ENCODE measurements at places on chromosomes 13 and 19.

- DNase-seq, result no peak
These were observed 10.4 kb downstream of the CPB2 start for GRCh38 chr13:46094478-46094877.

- DNase-seq, result peak; percentile 56
These were observed 518 bp downstream of the NUDT19 start for GRCh38 chr19:32691952-32692726.

GRCh38 chr13:77465603-77466195 lies 69.8 kb upstream of the SCEL start:
- no peak for DNase-seq

- no peak for DNase-seq
These were observed 8.4 kb downstream of the EPHX3 start for GRCh38 chr19:15223649-15224361.

DNA sequence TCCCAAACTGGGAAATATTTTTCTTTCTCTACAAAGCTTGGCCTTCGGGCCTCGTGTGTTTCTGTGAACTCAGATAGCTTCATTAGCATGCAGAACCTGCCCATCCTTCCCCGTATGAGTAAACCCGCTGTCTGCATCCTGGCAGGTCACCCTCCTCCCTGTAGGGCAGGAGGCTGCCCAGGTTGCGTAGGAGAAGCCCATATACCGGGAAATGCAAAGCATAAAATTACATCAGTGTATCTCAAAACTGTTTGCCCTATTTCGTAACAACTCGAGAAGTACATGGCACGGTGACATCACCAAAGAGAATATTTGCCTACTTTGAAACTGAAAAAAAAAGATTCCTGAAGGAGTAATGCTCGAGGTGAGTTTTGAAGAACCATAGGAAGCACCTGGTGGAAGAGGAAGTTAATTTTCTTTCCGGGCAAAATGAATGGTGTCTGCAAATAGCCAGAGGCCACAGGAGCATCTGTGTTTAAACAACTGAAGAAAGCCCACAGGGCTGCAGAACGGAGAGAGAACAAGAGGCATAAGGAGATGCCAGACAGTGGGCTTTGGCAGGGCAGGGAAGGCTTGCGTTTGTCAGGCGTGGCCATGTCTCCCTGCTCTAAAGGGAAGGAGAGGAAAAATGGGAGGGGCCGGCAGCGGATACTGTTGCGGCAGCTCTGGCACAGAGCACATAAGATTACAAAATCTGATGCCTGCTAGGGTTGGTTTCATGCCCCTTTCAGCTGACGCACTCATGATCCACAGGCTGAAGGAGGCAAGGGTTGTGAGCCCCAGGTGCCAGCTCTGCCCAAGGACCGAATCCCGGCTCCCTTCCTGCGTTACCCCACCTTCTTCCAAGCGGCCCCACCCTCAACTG lies 81.4 kb downstream of the IRS2 start:
- DNase-seq, result no peak

DNA sequence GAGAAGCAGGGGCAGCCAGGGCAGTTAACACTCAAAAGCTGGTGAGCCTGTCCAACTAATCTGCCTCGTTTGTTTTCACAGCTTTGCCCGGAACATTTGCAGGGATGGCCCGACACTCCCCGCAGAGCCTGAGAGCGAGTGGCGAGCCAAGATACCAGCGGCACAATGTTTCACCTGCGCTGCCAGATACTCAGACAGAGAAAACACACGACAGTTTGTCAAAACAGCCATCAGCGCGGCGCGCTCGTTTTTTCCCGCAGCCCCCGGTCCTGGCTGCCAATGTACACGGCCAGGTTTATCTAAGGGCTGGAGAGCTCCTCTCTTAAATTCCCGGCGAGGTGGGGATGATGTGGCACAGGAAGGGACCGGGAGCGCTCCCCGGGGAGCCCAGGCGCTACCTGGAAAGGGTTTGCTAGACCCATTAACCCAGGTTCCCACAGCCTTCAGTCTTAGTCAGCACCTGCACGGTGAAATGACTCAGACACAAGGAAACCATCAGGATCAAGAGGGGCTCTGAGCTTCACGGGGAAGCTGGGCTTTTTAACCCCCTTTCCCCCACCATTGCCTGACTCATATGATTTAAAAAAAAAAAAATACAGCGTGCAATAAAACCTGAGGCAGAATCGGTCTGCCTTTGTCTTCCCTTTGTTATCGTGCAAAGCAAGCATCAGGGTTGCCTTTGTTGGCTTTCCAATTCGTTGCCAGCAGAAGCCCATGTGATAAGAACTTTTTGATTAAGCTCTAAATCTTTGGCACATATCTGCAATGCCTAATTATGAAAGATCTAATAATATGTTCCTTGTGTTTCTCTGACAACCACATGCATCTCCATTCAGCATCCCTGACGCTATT lies 186.2 kb downstream of the EFNB2 start:
- DNase-seq, result peak; percentile 67

Data from endothelial cell (in vitro differentiated cells).